ENCODE measurements at places on chromosomes 6 and 20.

GRCh38 chr6:24766680-24767462 is 7.9 kb upstream of the GMNN start:
- no peak for DNase-seq

- no peak for DNase-seq
These were observed 229.8 kb downstream of the FRK start for GRCh38 chr6:115830895-115831294.

DNA sequence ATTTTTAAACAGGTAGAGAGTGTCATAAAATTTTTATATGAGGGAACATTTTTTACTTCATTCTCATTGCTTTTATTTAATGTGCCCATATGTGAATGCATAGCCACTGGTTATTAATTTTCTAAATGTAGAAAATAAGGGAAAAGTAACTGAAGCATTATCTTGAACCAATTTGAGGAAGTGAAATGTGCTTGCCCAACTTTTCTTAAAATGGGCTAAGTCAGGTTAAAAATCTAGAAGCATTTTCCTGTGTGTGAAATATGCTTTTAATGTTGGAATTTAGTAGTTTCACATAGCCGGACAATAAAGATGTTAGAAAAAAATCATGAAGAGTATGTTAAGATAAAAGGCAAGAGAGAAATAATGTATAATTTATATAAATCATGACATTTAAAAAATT is 3.8 kb downstream of the SEC23B start:
- DNase-seq, result no peak

GRCh38 chr6:41348934-41349333 is 13.5 kb downstream of the NCR2 start:
- DNase-seq, result no peak

DNA sequence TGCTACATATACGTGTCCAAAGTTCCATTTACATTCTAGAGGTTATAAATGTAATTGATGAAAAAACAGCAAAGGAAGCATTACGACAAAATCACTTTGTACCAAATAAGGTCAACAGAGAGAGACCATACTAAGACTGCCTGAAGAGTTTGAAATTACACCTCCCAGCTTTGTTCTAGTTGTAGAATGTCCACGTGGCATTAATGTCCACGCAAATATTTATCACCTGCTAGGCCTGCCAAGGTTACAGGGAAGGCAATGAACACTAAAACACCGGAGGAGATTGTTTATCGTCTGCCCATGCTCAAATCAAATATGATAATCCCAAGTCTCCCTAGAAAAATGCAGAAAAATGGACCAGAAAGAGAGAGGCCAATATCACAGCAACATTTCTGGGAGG is 6.2 kb downstream of the RALGAPA2 start:
- DNase-seq, result no peak

GRCh38 chr20:46900086-46900485 is 5.4 kb downstream of the EYA2 start:
- no peak for DNase-seq

DNA sequence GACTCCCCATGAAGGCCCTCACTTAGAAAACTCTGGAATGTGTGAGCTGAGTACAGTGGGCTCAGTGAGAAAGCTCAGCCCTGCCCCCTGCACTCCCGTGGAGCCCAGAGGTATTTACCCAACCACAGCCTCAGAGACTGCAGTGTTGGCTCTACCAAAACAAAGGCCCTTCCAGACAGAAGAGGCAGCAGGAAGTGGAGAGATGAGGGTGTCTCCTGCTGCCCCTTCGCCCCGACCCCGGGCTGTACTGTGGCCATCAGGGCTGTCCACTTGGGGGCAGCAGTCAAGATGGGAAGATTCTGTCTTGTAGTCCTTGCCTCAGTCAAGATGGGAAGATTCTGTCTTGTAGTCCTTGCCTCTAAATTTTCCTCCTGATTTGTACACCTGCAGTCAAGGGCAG is 341.3 kb downstream of the TAF4 start:
- DNase-seq, result no peak

DNA sequence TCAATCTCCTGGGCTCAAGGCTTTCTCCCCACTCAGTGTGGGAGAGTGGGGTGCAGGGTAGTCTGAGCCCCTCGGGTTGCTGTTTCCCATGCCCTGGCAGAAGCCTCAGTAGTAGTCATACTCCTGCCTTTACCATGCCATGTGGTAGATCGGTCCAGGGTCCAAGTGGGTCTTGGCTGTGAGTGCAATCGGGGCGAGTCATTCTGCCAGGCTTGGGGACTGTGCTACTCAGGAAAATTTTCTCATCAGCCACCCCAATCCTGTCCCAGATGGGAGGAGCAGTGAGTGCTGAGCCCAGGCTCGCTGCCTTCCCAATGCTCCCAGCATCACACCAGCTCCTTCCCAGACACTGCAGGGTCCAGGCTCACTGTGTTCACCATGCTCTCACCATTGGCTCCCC is 10.7 kb upstream of the RAET1L start:
- no peak for DNase-seq

DNA sequence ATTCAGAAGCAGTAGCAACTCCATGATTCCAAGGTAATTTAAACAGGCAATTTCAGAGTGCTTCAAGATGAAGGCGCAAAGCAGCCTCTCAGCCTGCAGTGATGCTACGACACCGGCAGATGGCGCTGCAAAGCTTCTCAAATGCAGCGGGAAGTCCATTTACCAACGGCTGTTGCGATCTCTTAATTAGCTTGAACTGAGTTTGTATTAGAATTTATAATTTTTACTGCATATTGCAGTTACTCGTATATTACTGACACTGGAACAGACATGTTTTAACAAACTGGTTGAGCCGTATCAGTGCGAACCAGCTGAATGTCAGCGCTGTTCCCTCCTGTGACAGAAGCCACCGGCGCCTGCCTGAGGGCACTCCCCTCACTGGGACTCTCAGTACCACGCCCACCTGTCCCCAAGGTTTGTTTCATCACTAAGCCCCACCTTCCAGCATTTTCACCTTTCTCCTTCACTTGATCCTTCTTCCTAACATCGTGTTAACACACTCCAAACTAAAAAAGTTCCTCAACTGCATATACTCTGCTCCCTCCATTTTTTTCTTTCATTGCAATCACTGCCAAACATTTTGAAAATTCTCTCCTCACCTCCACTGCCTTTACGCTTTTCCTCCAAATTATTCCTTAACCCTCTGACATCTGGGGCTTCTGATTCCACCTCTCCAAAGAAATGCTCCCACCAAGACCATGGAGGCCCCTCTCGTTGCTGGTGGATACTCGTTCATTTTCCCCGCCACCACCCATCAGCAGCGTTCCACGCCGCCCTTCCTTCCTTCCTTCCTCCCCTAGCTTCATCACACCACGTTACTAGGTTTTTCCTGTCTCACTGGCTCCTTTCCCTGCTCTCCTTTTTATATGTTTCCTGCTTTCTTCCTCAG is 14.5 kb downstream of the GNL1 start:
- peak; percentile 71 for DNase-seq

- no peak for DNase-seq
These were observed 107.7 kb upstream of the FOXA2 start for GRCh38 chr20:22692119-22692475.

- no peak for DNase-seq
These were observed 80.5 kb downstream of the FILIP1 start for GRCh38 chr6:75412969-75413662.

DNA sequence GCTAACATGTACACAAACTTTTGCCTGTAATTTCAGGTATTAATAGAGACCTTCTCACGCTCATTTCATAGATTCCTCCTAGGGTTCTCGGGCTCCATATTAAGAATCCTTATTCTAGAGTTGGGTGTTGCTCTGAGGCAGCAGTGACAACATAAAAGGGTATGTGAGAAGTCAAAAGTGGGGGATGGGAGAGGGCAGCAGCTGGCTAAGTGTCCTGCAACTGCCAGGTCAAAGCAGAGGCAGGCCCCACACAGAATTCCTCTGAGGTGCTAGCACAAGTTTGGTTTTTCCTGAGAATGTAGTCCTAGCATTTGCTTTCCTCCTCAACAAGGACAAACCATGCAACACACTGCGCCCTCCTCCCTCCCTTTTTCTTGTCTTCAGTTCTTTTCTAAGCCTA is 4.6 kb downstream of the NSFL1C start:
- DNase-seq, result no peak

DNA sequence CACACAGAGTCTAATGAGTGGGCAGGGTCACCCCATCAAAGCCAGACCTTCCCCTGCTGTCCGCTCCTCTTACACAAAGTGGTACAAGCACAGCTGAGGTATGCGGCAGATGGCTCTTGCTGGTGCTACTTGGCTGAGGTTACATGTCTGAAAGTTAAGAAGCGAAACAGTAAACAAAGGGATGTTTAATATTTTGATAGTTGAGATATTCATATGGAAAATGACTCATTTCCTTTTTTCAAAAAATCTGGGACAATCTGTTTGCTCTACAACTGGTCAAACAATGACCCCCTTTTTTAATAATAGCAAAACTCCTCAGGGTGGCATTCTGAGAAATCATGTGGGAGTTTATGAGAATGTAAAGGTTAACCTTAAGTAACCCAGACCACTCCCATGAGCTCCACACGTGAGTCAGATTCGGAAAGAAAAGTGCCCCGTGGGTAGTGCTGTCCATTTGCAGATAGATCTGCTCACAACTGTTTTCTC is 245.3 kb downstream of the TBXT start:
- DNase-seq, result no peak

DNA sequence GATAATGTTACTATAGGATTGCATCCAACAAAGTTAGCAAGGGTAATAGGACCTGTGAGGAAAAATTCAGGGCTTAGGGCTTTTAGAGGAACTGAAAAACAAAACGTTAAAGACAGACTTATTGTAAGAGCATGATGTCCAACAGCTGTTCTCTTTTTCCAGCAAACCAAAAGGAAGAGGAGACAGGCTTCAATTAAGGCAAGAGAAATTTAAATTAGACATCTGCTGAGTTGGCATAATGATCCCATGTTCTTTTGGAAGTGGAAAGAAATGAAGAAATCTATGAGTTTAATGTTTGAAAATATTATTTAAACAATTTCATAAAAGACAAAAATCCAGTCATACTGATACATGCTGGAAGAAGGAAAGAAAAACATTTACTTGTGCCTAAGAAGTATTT is 95.7 kb upstream of the HMGCLL1 start:
- DNase-seq, result no peak

GRCh38 chr20:3243718-3244358 is 4.8 kb upstream of the SLC4A11 start:
- no peak for DNase-seq

DNA sequence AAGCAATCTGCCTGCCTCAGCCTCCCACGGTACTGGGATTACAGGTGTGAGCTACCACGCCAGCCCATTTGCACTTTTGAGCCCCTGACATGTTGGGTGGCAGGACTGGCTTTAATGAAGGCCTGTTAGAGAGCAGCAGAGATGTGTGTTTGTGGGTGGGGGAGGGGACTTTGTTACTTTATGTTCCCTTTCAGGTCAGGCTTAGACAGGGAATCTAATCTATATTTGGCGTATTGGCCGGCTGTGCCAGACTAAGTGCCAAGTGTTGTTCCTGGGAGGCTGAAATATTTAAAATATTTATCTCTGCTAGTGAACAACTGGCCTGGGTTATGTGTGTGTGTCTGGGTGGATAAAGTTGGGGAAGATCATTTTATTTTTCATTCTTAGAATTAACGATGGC is 6.1 kb downstream of the GMPR start:
- DNase-seq, result no peak

- DNase-seq, result no peak
These were observed 127.2 kb upstream of the TAB2 start for GRCh38 chr6:149190224-149190831.

- no peak for DNase-seq
These were observed 16.2 kb upstream of the BLCAP start for GRCh38 chr20:37543828-37544227.

GRCh38 chr6:139732451-139732850 is 358.0 kb upstream of the CITED2 start:
- DNase-seq, result peak; percentile 74

GRCh38 chr20:4108495-4109306 is 93.3 kb upstream of the RNF24 start:
- DNase-seq, result peak; percentile 57

- no peak for DNase-seq
These were observed 38.5 kb upstream of the TASP1 start for GRCh38 chr20:13677241-13677640.

- no peak for DNase-seq
These were observed 47.0 kb downstream of the SLC22A23 start for GRCh38 chr6:3409699-3410384.

GRCh38 chr6:98836962-98837944 is 2.9 kb downstream of the POU3F2 start:
- DNase-seq, result no peak

DNA sequence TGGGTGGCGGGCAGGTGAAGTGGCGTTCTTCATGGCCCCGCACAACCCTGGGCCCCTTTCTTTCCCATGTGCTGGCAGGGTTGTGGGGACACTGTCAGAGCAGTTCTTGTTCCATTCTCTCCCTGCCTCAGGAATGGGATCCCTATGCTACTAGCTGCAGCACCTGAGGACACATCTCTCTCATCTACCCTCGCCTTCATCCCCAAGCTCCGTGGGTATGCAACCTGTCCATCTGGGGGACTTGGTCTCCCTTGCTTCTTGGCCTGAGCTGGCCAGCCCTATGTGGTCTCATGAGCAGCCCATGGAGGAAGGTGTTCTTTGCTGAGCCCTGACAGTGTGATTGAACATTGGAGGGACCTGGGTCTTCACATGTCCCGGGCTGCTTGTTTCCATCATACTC is 24.2 kb downstream of the CST9L start:
- no peak for DNase-seq

- DNase-seq, result no peak
These were observed 1.5 kb downstream of the VARS2 start for GRCh38 chr6:30915591-30915946.

DNA sequence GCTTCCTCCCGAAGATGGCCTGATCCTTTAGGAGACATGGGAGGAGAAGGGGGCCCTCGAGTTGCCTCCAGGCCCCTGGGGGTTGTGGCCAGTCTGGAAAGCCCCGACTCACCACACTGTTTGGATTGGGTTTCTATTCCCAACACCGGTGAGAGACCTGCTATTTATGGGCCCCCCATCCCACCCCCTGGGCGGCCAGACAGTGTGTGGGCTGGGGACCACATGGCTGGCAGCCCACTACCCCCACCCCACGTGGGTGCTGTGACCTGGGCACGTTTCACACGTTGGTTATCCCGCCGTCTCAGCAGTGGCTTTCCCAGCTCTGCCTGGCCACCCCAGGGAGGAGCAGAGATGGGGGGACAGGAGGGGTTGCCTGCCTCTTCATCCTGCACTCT is 116.1 kb downstream of the VEGFA start:
- DNase-seq, result no peak

DNA sequence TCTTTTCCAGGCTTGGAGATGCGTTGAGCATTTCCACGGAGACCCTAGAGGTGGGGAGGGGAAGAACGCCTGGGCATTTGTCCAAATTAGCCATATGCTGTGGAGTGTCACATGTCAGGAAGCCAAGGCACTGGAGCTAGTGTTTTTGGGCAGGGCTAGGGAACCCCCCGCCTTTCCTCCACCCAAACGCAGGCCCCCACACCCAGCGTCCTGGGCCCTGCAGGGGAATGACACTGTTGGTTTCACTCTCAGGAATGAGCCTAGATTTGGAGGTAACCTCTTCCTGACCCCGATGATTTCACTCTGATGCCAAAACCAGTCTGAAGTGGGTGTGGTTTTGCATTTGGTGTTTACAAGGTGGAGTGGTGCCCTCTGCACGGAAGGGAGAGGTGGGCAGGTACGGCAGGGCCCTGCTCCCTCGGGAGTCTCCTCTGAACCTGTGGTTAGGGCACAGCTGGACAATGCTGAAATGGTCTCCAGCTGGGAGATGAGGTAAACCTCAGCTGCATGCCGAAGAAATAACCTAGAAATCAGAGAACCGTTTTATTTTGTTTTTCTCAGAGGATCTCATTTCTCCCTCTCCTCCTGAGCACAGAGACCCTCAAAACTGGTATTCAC is 29.5 kb downstream of the MTHFD1L start:
- no peak for DNase-seq

- DNase-seq, result no peak
These were observed 1.1 kb upstream of the PBX2 start for GRCh38 chr6:32190911-32191677.
